Foreskin keratinocyte (primary cell): ENCODE measurements at places on chromosomes 6 and 20. TPM values are rescaled to one million over a fixed set of nuclear protein-coding genes. Genes with fewer than 3 reads are reported as not detected.

The DEFB127 gene
- not detected in 2 replicates for total RNA-seq

The PET117 gene
- total RNA-seq = 13.8 and 15.8 TPM in 2 replicates

The MUC21 gene
- not detected in 2 replicates for total RNA-seq

The MDFI gene
- total RNA-seq = 150 and 170 TPM in 2 replicates

The SMIM26 gene
- total RNA-seq = 61.2 and 62.6 TPM in 2 replicates

The NKAIN4 gene
- total RNA-seq = 0.11 and 0.20 TPM in 2 replicates
